A549 treated with Hydrocortisone at 1 μM for 4 hours (cell line): ENCODE measurements at places on chromosomes 7 and 10. TPM values are rescaled to one million over a fixed set of nuclear protein-coding genes. Genes with fewer than 3 reads are reported as not detected.

Gene C10orf105
- not detected in 5 replicates for total RNA-seq

Gene CNOT4
- 10.2 to 12.8 TPM (median 10.9 TPM) in 5 replicates for total RNA-seq

Gene IQUB
- 0.06 TPM in 4 of 5 replicates, not detected in the other for total RNA-seq

Gene NME8
- total RNA-seq: not detected in 5 replicates

Gene VGF
- 12.5 to 28.3 TPM (median 19.4 TPM) in 5 replicates for total RNA-seq

Gene FRAT2
- total RNA-seq: 7.1 to 10.2 TPM (median 9.1 TPM) in 5 replicates

Gene HMX2
- 0.10 to 0.15 TPM (median 0.12 TPM) in 4 of 5 replicates, not detected in the other for total RNA-seq

Gene PRSS1
- not detected in 5 replicates for total RNA-seq

Gene TMEM229A
- not detected in 5 replicates for total RNA-seq

Gene TCAF1
- total RNA-seq: 12.0 to 22.0 TPM (median 18.2 TPM) in 5 replicates

Gene PARG
- 14.7 to 22.3 TPM (median 19.3 TPM) in 5 replicates for total RNA-seq

Gene MRC1
- 0.02 to 0.03 TPM (median 0.03 TPM) in 4 of 5 replicates, not detected in the other for total RNA-seq

Gene FAM200A
- 6.0 to 6.8 TPM (median 6.2 TPM) in 5 replicates for total RNA-seq

Gene CADPS2
- 0.03 to 0.08 TPM (median 0.05 TPM) in 5 replicates for total RNA-seq

Gene KIAA1217
- 1.1 to 1.7 TPM (median 1.4 TPM) in 5 replicates for total RNA-seq

Gene POU6F2
- total RNA-seq: not detected in 5 replicates

Gene CALHM3
- total RNA-seq: 0.22 to 0.50 TPM (median 0.41 TPM) in 5 replicates

Gene NPFFR1
- total RNA-seq: not detected in 5 replicates

Gene NRG3
- not detected in 5 replicates for total RNA-seq

Gene CDK14
- total RNA-seq: 0.07 to 0.42 TPM (median 0.21 TPM) in 5 replicates

Gene SDK1
- total RNA-seq: 0.37 to 0.61 TPM (median 0.45 TPM) in 5 replicates

Gene CCDC172
- total RNA-seq: not detected in 5 replicates

Gene AGFG2
- 35.5 to 50.9 TPM (median 42.3 TPM) in 5 replicates for total RNA-seq

Gene MPP7
- total RNA-seq: 0.10 to 0.13 TPM (median 0.10 TPM) in 5 replicates

Gene CLDN3
- 1.6 to 3.8 TPM (median 3.4 TPM) in 5 replicates for total RNA-seq
